ENCODE measurements at places on chromosomes 12 and 14.

- no peak for DNase-seq
Measured at GRCh38 chr14:54660604-54661111, 93.7 kb downstream of the SAMD4A start.

DNA sequence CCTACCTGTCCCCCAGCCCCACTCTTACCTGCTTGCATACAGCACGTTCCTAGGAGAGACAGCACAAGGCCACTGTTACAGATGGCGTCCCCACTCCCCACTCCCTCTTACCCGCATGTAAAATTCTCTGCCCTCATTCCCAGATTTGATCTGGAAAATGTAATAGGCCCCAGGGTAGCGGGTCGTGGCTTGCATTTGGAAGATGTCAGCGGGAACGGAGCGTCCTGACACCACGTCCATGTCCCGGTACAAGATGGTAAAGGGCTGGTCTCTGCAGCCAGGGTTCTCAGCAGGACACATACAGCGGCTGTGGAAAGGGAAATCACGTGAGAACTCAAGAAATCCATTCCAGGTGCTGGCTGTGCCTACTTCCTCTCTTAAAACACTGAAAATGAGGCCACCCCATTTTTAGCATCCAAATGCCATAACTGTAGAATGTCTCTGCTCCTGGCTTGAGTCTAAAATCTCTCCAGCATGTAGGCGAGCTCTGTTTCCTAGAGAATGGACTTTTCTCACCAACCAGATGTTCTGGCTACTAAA, 10.1 kb upstream of the TC2N start:
- no peak for DNase-seq

DNA sequence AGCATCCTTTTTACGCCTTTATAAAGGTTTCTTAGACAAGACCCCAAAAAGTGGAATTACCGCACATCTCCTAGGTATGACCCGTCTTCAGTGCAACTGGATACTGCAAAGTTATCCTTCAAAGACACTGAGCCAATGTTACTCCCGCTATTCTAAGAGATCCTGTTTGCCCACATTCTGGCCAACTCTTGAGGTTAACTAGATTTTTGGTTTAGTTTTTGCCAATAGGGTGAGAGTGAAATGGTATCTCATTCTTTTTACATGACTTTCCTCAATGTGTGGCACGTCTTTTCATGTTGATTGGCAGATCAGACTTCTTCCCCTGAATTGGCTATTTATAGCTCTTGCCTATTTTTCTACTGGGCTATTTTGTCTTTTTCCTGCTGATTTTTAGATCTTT, 347.2 kb downstream of the MED13L start:
- no peak for DNase-seq

DNA sequence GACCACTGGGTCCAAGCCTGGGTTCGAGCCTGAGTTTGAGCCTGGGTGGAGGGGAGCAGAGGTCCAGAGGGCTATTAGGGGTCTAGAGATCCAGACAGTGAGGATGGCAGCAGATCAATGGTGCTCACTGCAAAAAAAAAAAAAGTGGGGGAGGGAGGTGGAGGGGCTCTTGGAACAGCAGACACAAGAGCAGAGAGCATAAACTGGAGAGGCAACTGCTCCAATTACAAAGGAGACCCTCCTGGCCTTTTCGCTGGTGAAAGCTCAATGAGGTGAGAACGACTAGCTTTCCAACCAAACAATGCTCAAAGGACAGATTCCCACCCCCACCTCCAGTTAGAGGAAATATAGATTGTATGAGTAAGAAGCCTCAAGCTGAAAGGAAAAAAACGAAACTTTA, 124.2 kb upstream of the TSPAN8 start:
- DNase-seq, result no peak

GRCh38 chr12:119412811-119413794, 78.6 kb downstream of the CCDC60 start:
- DNase-seq, result peak; percentile 30

- DNase-seq, result no peak
Measured at GRCh38 chr12:2551412-2551900, 243.3 kb upstream of the FKBP4 start.

DNA sequence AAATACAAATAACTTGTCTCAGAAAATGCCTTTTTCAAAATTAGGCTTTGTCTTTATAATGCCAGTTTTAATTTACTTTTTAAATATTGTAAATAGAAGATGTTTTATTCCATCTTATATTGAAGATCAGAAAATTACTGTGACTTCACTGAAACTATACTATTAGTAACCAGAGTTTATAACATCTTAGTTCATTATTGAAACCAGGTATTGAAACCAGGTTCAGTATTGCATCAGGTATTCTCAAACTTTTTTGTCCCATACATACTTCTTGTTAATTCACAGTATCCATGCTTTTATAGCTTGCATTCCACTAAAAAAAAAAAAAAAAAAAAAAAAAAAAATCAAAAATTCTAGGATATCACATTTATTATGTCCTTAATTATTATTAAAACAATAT, 227.5 kb downstream of the GXYLT1 start:
- no peak for DNase-seq

DNA sequence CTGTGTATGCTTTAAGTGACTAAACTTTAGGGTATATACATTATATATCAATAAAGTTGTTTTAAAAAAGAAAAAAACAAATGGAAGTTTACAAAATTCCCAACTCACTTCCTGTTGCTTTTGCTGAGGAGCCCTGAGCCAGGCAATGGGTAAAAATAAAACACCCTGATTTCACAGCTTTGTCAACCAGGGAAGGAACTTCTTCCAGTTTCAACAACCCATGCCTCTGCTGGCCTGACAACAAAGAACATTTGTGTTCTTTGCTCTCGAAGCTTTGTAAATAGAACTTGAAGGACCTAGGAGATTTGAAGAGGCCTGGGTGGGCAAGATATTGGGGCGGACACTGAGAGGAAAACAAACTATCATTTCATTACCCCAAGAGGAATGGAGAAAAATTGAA, 141.2 kb upstream of the NOS1 start:
- no peak for DNase-seq

DNA sequence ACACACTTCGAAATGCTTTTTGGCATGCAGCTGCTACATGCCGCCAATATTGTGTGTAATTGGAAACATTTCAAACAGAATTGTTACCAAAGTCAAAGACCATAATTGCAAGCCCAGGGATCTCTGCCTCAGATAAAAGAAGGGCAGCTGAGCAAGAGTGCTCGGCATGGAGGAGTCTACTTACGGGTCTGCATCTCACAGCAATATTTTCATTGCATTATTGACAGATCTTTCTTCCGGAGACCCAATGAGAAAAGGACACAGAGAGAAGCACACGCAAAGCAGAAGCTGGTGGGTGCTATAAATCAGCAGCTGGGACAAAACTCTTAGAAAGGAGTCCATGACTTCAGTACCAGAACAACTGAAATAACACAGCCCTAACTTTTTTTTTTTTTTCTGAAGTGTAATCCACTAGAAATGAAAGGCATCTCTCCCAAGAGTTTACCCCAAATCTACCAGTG, 4.9 kb downstream of the PRICKLE1 start:
- no peak for DNase-seq

- no peak for DNase-seq
Measured at GRCh38 chr14:86601813-86602212, 1071.9 kb downstream of the FLRT2 start.

GRCh38 chr12:128813883-128814282, 9.9 kb downstream of the SLC15A4 start:
- DNase-seq, result no peak

- peak; percentile 88 for DNase-seq
Measured at GRCh38 chr12:124466216-124467128, 100.9 kb downstream of the NCOR2 start.

- no peak for DNase-seq
Measured at GRCh38 chr14:35349496-35350365, 54.8 kb downstream of the NFKBIA start.

GRCh38 chr12:62772416-62772955, 162.5 kb downstream of the PPM1H start:
- no peak for DNase-seq

- no peak for DNase-seq
Measured at GRCh38 chr14:99391671-99392070, 89.0 kb downstream of the SETD3 start.

GRCh38 chr14:104547998-104548700, 31.4 kb upstream of the C14orf180 start:
- no peak for DNase-seq

DNA sequence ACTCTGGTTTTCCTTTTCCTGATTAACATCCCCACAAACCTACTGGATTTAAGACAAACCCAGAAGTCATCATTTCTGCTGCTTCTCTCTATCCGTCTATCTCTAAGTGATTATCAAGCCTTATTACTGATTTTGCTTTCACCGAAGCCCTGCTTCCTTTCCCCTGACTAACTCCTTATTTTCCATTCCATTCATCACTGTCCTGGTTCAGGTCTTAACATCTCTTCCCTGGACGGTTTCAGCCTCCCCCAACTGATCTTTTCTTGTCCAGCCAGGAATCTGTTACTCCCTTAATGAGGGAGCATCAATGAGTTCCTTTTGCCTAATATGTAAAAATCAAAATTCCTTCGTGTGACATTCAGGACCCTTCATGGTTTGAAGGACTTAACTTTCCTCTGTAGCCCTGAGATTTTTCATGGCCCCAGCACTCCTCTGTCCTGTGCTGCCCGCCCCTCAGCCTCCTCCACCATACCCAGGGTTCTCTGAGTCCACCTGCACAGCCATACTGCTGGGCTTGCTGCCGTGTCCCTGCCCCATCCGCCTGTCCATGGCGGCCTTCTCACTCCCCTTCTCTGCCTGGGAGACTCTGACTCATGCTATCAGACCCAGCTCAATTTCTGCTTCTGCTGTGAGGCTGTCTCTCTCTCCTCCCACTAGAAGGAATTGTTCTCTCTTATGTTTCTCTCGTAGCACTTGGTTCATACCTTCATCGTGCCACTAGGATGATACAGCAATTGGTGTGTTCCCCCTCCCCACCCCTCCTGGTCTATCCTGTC, 167.8 kb upstream of the HIF1A start:
- no peak for DNase-seq
